ENCODE measurements at places on chromosomes 5 and 9.
A peak's percentile ranks its signal among the peaks of the same experiment; 100 is the strongest.

DNA sequence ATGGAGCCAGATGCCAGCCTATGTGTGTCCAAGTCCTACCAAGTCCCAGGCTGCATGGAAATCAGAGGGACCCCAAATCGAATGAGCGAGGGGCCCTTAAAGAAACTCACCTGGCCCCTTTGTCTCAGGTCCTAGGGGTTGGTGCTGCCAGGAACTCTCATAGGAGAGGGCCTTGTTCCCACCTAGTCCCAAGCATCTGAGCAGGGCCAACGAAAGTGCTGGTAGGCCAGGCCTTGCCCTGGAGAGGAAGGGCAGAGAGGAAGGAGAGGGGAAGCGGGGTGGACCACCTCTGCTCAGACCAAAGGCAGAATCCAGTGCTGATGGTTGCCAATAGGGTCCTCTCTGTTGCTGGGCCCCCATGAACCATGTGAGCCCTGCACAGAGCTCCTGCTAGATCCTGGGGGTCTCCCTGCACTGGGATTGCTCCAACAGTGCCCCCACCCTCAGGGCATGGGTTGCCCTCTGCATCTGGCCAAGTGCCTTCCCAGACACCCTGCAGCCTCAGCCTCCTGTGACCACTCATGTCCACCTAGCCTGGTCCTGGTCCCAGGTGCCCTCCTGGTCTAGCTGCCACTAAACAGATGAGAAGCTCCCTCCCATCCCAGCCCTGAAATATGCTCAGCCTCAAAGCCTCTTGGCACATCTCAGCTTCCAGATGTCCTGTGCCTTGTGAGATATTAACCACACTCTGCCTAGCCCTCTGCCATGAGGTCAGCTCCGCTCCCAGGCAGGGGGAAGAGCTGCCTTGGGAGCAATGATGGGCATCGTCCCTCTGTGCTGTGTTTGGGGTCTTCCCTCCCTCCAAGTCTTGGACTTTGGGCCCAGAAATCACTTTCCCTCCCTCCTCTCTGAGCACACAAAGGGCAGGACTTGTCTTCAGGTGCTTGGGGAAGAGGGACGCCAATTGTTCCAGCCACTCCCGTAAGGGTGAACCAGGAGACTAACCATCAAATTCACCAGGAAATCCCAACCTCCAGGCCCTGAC is 109.6 kb downstream of the ADAMTS2 start:
- no peak for DNase-seq

- no peak for DNase-seq
Observed at GRCh38 chr5:140223567-140223966, 48.6 kb downstream of the CYSTM1 start.

DNA sequence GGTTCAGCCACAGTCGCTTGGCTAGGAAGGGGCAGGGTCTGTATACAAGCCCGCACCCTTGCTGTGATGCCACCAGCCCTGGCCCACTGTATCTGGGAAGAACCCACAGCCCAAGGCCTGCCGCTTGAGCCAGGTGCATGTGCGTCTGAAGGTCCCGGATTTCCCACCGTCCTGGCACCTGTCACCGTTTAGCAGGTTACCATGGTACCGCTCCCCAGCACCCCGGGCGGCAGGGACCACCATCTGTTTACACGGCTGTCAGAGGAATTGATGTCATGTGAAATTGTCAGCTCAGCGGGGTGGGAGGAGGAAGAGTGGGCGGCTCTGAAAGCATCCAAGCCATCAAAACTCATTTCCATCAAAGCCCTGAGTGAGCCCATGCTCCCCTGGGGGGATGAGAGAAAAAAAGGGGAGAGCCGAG is 92.7 kb downstream of the HRH2 start:
- DNase-seq: no peak

GRCh38 chr5:170284231-170284630 is 13.3 kb downstream of the LCP2 start:
- DNase-seq: no peak

GRCh38 chr9:86349271-86349670 is 4.9 kb downstream of the TUT7 start:
- DNase-seq: no peak

DNA sequence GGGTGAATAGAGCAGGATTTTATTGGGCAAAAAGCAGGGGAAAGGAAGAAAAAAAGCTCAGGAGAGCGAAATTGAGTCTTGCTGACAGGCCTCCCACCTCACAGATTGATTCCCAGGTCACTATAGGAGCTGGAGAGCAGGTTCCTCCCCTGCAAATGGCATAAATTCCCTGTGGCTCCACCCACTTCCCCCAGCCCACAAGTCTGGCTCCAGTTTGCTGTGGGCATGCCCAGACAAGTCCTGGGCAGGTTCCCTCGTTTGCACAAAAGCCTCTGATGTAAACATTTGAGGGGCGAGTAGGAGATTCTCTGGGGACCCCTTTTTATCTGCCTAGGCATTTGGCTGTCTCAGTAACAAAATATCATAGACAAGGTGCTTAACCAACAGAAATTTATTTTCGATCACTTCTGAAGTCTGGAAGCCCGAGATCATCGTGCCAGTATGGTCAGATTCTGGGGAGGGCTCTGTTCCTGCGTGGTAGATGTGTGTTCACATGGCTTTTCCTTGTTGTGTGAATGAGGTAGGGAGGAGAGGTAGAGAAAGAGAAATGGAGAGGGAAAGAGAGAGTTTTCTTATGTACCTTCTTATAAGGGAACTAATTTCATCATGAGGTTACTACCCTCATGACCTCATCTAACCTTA is 614.5 kb downstream of the MAT2B start:
- DNase-seq: no peak

DNA sequence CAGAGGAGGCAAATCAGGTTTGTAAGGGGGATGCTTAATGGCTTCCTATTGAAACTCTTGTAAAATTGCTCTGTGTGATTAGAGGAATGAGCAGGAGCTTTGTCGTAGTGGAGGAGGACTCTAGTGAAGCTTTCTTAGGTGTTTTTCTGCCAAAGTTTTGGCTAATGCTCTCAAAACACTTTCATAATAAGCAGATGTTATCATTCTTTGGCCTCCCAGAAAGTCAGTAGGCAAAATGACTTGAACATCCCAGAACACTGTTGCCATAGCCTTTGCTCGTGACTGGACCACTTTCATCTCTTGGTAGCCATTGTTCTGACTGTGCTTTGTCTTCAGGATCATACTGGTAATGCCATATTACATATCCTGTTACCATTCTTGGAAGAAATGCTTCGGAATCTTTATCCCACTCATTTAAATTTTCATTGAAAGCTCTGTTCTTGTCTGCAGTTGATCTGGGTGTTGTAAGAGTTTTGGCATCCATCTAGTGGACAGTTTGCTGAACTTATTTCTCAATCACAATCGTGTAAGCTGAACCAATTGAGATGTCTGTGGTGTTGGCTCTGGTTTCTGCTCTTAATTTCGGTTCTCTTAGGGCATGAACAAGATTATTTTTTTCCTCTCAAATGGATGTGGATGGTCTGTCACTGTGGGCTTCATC is 187.6 kb downstream of the COMMD10 start:
- DNase-seq: no peak

GRCh38 chr5:173581408-173582215 is 34.8 kb downstream of the BOD1 start:
- peak; percentile 12 for DNase-seq

DNA sequence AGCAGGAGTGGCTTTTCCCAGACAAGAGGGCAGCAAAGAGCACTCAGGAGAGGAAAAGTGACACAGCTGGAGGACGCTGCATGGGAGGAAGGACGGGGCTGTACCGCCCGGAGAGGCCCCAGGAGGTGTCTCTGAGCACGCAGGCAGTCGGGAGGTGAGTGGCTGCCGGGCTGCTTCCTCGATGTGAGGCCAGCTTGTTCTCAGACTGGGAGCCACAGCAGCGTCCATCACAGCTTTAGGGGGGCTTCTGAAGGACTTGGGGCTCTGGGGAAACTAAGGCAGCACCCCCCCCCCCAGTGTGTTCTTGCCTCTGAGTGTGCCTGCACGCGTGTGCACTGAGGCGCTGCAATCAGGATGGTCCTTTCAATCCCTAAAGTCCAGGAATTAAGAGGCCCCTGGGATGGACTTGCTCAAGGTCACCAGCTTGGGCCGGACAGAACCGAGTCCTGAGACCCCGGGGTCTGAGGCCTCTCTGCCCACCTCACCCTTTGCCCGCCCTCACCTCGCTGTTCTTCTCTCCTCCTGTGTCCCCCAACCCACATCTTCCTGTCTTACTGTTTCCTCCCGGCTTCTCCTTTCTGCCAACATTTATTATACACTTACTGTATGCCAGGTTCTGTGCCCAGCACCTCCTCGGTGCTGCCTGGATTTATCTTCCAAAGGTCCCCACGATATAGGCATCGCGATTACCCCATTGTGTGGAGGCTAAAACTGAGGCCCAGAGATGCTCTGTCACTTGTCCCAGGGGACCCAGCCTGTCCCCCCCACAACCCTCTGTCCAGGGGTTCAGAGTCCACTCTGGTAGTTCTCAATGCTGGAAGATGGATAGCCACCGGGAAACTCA is 32.9 kb downstream of the FAM163B start:
- no peak for DNase-seq

DNA sequence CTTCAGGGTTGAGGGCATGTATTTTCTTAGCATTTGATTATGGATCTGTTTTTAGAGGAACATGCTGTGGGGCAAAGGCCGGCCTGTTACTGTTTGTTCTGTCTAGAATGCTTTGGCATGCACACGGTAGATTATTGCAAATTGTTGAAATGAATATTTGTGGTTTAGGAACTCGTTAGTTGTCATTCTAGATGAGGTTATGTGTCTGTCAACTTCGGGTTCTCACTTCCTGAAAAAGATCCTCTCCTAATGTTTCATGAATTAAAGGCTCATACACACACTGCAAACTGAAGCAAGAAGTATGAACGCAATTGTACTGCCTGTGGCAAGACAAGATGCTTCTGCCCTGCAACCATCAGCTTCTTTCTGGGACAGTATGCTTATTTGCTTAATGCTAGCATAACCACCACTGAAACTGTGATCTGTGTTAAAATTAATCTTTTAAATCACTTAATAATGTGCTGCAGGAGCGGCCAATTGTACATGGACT is 99.6 kb downstream of the BASP1 start:
- DNase-seq: no peak

- DNase-seq: no peak
Observed at GRCh38 chr5:126516133-126516532, 78.9 kb downstream of the ALDH7A1 start.

GRCh38 chr9:136543830-136544547 is 1.9 kb downstream of the NOTCH1 start:
- DNase-seq: no peak

- no peak for DNase-seq
Observed at GRCh38 chr9:33364127-33364526, 38.2 kb downstream of the AQP7 start.

DNA sequence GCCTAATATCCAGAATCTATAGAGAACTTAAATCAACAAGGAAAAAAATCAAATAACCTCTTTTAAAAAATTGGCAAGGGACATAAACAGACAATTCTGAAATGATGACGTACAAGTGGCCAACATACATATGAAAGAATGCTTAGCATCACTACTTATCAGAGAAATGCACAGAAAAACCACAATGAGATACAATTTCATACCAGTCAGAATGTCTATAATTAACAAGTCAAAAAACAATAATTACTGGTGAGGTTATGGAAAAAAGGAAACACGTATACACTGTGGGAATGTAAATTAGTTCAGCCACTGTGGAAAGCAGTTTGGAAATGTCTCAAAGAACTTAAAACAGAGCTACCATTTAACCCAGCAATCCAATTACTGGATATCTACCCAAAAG is 1192.0 kb downstream of the CDH12 start:
- DNase-seq: no peak

DNA sequence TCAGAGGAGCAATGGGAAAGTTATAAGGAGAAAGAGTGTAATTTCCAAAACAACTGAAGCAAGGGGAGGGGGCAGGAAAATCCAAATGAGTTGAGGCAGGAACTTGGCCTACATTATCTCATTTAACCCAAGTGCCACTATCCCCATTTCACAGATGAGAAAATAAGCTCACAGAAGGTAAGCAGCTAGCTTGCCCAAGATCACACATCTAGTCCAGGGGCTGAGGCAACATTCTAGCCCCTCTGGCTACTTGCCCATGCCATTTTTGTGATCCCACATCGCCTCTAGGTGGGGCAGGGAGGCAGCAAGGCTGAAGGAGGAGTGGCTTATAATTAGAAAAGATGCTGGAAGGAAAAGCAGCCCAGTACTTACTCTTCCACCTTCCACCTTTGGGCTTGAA is 2.6 kb upstream of the PSIP1 start:
- DNase-seq: no peak

DNA sequence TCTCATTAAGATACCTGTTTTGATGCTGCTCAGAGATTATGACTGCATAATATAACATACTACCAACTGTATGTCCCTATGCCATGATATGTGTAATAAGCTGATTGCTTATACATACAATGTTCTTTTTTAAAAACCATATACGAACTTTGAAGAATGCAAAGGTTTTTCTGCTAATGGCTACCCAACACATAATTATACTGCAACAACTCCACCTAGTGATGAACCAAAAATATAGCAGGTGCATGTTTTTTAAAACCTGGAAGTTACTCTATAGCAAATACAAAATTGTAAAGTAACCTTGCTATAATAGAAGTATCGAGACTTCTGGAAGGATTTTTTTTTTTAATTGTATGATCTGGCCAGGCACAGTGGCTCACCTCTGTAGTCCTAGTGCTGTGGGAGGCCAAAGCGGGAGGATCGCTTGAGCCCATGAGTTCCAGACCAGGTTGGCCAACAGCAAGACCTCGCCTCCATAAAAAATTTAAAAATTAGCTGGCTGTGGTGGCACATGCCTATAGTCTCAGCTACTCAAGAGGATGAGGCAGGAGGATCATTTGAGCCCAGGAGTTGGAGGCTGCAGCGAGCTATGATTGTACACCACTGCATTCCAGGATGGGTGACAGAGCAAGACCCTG is 49.1 kb downstream of the HOMER1 start:
- no peak for DNase-seq

DNA sequence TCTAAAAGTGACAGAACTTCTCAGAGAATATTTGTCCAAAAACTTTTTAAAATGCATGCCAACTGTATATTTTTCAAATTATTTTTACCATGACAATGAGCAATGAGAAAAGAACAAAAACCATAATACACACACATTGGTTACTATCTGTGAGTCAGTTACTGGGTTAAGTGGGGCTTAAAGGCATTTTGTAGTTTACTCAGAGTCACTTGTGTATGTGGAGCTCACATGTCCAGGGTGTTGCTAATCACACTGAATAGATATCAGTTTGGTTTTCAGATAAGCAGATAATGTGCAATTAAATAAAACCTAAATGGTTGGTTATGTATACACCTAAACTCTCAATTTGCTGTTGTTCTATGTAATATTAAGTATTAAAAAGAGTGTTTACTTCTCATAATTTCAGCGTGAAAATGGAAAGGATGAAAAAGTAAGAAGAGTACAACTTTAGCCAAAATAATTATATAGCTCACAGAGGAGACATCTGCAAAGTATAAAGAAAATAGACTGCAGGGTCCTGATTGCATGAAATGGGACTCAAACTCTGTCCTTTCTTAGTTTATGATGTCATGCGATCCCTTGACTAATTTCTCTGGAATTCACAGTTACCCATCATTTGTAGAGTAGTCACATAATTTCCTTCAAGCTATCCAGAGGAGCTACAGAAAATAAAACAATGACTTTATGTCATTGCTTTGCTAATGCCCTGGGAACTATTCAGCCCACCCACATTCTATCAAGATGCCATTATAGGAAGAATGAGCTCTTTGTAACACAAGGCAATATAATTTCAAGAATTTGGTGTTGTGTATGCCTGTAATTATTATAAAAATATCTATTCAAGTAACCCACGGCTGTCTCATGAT is 388.0 kb upstream of the ZNF608 start:
- no peak for DNase-seq

GRCh38 chr9:117926031-117926658 is 221.9 kb downstream of the TLR4 start:
- no peak for DNase-seq

All from stimulated activated CD4-positive, alpha-beta T cell treated with anti-CD3 and anti-CD28 coated beads, Interleukin-4, amount 100 ng/mL, for 48 hours (primary cell).